Activated naive CD4-positive, alpha-beta T cell (primary cell): ENCODE measurements at places on chromosomes 6 and 20.
A peak's percentile ranks its signal among the peaks of the same experiment; 100 is the strongest.

GRCh38 chr6:155313602-155314091 is 637 bp downstream of the TFB1M start:
- no peak for DNase-seq

DNA sequence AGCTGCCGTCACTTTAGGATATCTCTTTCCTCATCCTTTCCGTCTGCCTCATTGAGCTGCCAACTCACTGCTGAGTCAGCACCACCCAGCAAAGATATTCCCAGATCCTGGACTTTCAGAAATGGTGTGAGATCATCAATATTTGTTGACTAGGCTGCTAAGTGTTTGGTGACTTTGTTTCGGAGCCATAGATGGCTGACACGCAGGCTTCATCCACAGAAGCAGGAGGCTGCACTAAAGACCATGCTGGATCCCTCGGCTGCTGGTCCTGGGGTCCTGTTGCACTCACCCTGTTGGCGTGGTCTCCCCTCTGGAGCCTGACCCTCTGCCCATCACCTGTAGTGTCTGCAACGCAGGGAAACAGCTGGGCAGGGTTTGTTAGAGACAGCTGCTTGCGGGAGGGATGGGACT is 96.5 kb downstream of the ERMARD start:
- DNase-seq, result no peak

- DNase-seq, result no peak
These were observed 161.7 kb upstream of the AFDN start for GRCh38 chr6:167664678-167665660.

DNA sequence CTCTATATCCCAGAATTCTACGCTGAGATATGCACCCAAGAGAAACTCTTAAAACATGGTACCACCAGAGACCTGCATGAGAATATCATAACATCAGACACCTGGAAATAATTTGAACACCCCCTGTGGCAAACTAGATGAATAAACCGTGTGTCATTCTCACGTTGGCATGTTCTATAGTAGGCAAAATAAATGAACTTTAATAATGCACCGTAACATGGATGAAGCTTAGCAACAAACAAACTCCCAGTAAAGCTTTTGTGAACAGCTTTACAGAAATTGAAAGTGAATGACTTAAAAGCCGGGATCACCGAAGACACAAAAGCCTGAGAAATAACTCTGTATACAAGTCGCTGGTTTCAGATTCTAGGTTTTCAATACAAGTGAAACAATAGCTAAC is 1166.8 kb upstream of the CITED2 start:
- DNase-seq, result no peak

GRCh38 chr6:167817016-167817415 is 9.7 kb upstream of the AFDN start:
- no peak for DNase-seq

DNA sequence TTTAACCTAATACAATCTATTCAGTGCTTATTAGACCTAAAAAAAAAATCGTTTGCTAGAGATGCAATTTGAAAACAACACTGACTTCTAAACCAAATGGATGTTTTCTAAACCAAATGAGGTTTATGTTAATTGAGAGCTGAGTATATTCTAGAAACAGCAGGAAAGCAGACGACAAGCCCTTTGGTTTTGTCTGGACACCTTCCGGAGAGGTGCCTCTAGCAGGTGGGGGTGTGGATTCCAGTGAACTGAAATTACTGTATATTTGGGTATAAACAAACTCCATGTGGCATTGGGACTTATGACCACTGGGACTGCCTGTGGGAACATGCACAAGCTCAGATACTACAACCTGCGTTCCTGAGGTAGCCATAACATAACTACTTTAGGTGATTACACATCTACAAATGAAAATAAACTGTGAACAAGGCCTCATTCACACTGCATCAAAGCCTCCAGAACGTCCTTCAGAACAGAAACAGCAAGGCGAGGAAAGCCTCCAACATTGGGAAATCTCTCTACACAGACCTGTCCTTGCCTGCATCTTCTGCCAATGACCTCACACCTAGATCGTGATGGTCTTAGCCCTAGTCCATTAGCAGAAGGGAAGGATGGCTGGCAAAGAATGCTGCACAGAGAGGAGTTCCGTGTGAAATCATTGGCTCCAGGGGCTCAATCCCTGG is 206.8 kb upstream of the FOXQ1 start:
- no peak for DNase-seq

DNA sequence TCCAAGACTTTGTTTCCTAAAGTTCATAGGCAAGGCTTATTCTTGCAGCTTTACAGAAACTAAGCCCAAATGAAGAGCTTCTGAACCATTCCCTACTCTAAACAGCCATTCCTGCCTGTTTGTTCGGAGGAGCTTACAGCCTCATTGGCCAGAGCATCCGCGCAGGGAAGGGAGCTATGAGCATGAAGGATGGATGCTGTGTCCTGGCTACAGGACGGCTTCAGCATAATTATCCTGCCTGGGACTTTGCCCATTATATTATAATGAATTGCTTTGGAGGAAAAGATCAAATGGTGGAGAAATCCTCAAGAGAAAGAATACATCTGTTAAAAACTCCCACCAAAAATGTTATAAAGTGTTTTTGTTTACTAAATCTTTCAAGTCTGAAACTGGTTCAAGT is 378.2 kb upstream of the BTBD3 start:
- no peak for DNase-seq

GRCh38 chr20:23132930-23133559 is 46.9 kb upstream of the CD93 start:
- DNase-seq, result no peak

DNA sequence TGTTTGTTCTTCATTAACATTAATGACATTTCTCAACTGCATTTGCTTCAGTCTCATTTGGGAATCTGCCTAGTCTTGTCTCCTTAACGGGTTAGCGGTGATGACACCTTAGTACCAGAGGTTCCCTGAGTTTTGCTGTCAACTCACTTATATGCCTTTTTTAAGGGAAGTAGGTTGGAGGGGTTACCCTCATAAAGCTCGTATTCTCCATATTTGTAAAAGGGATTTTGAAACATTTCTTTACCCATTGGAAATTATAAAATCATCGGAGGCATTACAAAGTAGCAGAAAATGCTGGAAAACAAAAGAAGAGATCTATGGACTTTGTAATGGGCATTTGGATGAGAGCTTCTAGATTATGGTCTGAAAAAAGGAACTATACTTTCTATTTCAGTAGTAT is 88.7 kb upstream of the PRDM1 start:
- no peak for DNase-seq

DNA sequence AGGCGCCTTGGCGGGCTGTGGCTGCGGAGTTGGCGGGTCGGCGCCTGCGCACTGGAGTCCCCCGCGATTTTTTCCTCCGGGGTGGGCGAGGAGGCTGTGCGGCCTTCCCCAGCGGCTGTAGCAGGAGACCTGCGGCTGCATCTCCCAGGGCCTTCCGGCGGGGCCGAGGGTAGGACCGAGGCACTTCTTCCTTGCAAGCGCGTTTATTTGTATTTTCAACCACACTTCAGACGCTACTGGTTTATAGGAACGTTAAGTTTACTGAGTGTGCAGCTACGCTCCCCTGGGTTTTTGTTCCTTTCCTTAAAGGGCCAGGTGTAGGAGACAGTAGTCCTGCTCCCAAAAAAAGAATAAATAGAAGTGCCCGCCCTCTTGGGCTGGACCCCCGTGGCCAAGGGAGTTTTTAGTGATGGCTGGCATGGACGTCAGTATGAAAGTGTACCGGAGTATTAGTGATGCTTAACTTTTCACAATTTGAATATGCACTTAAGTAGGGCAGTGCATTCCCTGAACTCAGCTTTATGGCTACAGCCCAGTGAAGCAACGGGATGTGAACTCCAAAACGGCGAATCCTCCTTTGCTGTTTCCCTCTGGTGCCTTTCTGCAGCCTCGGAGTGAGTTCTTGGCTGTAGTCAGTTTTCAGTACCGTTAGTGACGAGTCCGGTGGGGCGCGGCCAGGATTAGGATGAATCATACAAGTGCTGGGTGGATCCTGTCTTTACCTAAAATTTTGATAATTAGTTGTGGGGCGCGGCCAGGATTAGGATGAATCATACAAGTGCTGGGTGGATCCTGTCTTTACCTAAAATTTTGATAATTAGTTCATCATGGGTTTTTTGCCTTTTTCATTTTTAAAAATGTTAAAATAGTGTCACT is 1.0 kb upstream of the FBXO5 start:
- peak; percentile 44 for DNase-seq

DNA sequence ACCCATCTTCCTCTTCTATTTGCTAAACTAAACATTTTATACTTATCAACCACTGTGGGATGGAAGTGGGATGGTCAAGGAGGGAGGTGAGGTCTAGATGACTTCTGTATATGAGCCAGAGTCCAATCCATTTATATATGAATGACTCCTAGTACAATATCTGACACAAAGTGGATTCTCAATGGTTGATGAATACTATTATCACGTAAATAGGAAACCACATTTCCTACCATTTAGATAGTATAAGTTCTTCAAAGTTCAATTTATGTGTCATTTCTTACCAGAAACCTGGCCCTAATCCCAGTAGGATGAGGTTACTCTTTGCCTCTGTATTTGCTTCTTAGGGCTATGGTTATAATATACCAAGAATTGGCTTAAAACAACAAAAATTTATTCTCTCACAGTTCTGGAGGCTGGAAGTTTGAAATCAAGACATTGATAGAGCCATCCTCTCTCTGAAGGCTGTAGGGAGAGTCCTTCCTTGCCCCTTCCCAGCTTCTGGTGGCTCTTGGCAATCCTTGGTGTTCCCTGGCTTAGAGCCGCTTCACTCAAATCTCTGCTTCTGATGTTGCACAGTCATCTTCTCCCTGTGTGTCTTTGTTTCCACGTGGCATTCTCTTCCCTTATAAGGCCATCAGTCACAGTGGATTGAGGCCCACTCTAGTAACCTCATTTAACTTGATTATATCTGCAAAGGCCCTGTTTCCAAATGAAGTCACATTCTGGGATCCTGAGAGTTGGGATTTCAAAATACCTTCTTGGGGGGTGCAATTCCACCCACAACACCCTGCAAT is 41.0 kb upstream of the RAB23 start:
- no peak for DNase-seq
